GM13976 (cell line): ENCODE measurements at places on chromosomes 16 and 17.

DNA sequence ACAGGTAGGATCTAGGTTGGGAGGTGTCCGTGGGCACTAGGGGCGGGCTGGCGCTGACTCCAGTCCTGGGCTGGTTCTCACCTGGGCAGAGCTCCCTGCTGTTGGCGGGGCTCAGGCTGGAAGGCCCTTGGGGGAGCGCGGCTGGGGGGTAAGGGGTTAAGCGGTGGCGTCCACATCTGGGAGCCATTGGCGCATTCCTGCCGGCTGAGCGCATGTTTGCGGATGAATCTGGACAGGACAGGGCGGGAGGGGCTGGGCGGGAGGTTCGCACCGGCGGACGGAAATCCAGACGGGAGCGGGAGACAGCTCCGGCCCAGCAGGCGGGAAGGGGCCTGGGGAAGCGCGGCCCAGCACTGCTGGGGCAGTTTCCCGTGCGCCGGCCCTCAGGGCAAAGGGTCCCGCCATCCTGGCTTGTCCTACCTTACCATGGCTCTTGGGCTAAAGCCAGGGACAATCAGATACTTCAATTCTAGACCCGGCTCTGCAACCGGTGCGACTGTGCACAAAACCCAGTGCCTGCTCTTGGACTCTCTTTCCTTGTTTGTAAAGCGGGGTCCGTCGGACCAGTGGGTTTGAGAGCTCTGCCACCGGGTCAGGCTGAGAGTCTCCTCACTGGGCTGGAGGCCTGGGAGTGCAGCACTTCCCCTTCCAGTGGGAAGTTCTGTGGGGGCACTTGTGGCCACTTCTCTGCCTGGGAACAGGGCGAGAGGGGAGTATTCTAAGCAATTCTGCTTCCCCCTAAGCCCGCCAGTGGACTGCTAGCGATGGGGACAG, 7.8 kb downstream of the RARA start:
- DNase-seq, result no peak

DNA sequence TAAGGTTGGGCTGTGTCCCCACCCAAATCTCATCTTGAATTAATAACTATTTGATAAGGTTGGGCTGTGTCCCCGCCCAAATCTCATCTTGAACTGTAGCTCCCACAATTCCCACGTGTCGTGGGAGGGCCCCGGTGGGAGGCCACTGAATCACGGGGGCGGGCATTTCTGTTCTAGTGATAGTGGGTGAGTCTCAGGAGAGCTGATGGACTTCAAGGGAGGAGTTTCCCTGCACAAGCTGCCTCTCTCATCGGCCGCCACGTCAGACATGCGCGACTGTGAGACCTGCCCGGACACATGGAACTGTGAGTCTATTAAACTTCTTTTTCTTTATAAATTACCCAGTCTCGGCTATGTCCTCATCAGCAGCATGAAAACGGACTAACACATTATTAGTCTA, 44.9 kb upstream of the METRNL start:
- no peak for DNase-seq

GRCh38 chr17:47934856-47935255, 6.5 kb upstream of the PNPO start:
- no peak for DNase-seq

- DNase-seq, result no peak
These were observed 26.3 kb downstream of the CENPV start for GRCh38 chr17:16327018-16327417.

DNA sequence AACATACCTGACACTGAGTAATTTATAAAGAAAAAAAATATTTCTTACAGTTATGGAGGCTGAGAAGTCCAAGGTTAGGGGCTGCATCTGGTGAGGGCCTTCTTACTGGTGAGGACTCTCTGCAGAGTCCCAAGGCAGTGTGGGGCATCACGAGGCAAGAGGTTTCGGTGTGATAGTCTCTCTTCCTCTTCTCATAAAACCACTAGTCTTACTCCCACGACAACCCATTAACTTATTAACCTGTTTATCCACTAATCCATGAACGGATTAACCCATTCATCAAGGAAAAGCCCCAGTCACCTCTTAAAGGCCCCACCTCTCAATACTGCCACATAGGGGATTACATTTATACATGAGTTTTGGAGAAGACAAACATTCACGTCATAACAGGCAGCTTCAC, 20.1 kb downstream of the CIITA start:
- no peak for DNase-seq

- DNase-seq, result peak; percentile 77
These were observed 526 bp downstream of the CBFB start for GRCh38 chr16:67029254-67030096.

DNA sequence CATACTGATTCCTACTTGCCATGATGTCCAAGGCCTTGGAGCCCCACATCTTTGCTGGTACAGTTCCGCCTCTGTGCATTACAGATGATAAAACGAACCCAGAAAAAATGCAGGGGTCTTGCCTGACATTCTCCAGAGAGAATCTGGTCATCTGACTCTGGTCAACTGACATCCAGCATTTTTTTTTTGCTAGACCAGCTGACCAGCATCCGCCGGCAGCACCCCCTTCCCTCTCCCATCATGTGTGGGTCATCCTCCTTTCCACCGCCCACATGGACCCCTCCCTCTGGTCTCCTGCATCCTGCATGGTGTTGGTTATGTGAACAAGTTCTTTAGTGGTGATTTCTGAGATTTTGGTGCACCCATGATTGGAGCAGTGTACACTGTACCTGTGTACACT, 47.1 kb downstream of the CDH1 start:
- no peak for DNase-seq

- DNase-seq, result no peak
These were observed 236.4 kb upstream of the AXIN2 start for GRCh38 chr17:65797809-65798208.

- DNase-seq, result no peak
These were observed 62.9 kb downstream of the SPECC1 start for GRCh38 chr17:20071824-20072691.

DNA sequence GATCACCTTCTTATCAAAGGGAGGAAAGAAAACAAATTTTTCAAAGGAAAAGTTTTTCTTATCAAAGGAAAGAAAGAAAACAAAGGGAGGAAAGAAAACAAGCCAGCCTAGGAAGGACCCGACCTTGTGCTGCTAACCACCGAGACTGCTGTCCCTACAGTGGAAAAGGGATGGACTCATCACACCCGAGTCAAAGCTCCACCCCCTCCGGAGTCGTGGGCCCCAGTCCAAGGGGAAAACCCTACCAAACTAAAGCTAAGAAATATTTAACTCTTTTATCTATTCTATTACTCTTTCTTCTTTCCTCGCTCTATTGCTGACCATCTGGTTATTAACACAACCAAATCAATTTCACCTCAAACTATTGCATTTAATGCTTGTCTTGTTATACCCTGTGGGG, 6.1 kb upstream of the ENDOV start:
- DNase-seq, result no peak

GRCh38 chr16:52383640-52384292, 163.2 kb downstream of the TOX3 start:
- DNase-seq, result no peak

DNA sequence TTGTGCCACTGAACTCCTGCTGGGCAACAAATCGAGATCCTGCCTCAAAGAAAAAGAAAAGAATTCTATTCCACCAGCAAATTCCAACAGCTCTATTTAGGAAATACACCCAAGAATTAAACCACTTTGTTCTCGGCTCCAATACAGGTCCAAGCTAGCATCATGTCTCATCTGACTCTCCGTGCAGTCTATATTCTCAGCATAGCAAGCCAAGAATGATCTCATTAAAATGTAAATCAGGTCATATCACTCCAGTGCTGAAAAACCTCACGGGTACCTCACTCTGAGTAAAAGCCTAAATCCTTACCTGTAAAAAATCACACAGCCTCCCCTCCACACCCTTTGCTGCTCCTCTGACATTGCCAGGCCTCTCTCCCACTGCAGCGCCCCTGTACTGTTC, 23.9 kb downstream of the UBE2G1 start:
- no peak for DNase-seq

- no peak for DNase-seq
These were observed 189.7 kb downstream of the CHD9NB start for GRCh38 chr16:52863000-52863399.

GRCh38 chr16:84065536-84066132, 23.0 kb upstream of the SLC38A8 start:
- DNase-seq, result no peak

DNA sequence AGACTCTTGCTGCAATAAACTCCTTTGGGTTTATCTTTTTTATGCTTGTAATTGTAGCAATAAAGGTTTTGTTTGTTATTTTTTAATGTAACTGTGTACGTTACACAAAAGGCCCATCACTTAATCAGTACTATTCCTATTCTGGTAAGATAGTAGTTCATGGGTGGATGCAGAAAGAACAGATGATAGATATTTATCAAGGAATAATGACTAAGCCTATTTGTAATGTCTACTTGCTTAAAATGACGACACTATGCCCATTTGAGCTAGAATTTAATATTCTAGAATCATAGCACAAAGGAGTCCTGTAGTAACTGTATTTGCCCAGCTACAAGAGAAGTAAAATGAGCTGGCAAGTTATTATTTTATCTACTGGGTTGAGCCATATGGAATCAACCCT, 235.4 kb upstream of the DYNLRB2 start:
- DNase-seq, result no peak
